ENCODE measurements at places on chromosomes 7 and 10.

- DNase-seq: no peak
These were observed 3.7 kb downstream of the ZNF680 start for GRCh38 chr7:64559206-64559605.

- no peak for DNase-seq
These were observed 126.3 kb upstream of the CELF2 start for GRCh38 chr10:10891124-10892082.

DNA sequence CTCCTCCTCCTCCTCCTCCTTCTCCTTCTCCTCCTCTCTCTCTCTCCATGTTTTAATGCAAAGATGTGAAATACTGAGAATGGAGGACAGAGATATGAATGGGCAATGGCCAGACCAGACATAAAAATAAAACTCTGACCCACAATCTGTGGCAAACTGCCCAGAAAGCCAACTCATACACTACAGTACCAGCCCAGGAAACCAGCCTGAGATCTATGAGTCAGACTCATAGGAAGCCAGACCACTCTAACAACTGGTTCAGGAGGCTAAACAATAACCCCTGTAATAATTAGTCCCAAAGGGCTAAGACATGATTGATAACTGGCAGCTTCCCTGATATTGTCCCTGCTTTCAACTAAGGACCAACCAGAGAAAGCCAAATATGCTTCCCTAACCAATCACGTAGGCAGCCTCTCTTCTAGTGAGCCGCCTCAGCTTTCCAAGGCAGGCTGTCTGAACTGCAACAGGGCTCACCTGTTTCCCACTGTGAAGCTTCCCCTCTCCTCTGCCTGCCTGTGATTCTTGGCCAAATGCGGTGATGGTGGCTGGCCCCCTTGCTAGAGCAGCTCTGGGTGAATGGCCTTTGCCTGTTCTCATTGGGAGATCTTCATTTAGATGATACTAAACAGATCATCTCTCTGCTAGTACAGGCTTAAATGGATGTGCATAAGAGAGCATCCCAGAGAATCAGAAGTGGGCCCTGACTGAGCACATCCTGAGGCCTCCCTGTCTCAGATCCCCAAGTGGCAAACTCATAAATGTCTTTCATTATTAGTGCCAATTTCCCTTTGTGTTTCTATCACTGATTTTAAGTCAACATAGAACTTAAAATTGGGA is 817.6 kb downstream of the TNS3 start:
- no peak for DNase-seq

GRCh38 chr10:29309465-29309864 is 20.6 kb downstream of the LYZL1 start:
- DNase-seq: no peak

- peak; percentile 37 for DNase-seq
These were observed 941 bp upstream of the LUC7L2 start for GRCh38 chr7:139358541-139359365.

DNA sequence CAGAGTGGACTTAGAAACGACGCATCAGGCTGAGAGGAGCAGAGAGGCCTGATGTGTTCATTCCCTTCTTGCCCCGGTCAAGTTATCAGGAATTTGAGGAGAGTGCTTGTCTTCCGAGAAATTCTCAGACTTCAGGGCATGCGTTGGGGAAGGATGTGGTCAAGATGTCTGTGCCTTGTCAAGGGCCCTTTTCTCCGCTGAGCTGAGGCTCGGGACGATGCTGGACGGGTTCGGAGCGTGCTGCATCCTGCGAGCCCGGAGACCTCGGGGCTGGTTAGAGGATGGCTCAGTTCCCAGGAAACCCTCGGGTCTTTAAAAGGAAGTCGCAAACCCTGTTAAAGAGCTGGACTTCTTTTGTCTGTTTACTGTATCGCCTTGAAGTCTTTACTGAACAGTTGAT is 325.4 kb downstream of the ADARB2 start:
- no peak for DNase-seq

DNA sequence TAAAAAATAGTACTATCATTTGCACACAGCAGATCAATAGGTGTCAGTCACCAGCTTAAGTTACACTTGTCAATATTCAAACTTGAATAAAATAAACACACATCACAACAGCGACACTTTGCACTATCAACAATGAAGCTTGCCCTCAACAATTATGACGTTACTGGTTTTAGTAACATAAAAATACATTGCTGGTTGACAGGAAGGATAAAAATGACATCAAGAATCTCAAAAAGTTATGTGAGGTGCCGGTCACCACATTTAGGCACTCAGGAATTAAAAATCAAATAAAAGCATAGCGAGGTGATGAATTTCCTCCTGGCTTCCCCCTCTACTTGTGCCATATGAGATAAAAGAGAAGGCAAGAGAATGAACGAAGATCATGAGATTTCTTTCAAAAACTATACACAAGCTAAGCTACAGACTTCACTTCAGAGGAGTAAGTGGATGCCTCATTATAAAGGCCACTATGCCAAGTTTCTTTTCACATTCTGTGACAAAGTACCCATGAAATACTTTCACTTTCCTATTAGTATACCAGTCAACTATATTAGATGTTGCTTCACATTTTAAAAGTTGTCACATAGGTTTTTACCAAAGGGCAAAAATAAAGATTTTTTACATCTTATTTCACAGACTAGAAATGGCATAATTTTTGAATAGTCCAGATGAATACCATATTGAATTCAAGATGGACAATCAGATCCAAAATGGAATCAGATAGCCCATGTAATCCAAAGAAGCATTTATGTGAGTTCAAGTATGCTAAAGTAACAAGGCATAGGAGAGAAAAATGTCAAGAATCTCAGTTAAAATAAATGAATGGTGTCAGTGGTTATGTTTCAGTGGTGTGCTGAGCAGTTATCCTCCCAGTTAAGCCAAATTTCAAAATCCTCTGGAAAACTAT is 3.6 kb downstream of the CCDC71L start:
- no peak for DNase-seq

- no peak for DNase-seq
These were observed 2.0 kb downstream of the MASTL start for GRCh38 chr10:27157150-27157549.

- no peak for DNase-seq
These were observed 73.7 kb upstream of the SKAP2 start for GRCh38 chr7:26937939-26938623.

- DNase-seq: no peak
These were observed 5.3 kb upstream of the FHIP2A start for GRCh38 chr10:114816308-114816707.

DNA sequence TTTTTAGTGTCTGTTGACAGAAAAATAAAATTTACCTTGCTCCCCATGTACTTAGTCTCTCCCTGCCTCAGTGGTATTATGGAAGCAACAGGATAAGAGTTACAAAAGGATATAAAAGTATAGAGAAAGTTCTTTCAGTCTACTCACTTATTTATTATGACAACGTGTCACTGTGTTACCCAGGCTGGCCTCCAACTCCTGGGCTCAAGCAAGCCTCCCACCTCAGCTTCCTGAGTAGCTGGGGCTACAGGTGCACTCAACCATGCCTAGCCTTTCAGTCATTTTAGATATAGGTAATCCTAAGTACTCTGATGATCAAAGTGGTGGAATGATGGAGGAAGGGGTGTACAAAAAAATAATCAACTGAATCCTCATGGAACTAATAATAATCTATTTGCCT is 215.2 kb upstream of the MKLN1 start:
- no peak for DNase-seq

DNA sequence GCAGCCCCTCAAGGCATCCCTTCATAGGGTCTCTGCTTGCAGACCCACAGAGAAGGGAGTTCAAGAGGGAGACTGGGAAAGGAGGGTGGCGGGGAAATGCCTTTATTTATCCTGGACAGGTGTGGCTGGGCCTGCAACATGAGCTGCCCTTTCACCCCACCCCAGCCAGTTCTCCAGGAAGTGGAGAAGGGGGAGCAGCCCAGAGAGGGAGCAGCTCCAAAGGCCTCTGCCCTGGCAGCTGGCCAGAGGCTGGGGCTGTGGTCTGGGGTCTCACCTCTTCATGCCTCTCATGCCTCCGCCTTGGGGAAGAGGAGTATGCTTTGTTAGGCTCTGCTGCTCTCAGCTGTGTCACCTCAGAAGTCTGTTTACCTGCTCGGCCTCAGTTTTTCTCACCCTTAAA is 3.1 kb downstream of the LDB3 start:
- DNase-seq: no peak

DNA sequence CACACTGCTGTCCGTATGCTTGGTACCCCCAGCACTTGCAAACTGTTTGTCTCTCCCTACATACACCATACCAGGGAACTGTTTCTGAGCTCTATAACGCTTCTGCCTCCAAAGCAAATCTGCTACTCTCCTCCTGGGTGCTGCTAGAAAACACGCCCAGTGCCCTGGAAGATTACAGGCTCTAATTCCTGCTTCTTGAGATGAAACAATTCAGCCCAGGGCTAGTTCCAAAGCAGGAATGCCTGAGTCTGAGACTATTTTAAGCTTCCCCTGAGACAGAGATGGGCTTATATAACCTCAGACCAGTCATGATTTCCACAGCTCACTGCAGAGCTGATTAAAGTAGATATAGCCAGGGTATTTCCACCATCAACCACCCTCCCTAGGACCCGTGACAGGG is 327.1 kb downstream of the GPR158 start:
- no peak for DNase-seq

DNA sequence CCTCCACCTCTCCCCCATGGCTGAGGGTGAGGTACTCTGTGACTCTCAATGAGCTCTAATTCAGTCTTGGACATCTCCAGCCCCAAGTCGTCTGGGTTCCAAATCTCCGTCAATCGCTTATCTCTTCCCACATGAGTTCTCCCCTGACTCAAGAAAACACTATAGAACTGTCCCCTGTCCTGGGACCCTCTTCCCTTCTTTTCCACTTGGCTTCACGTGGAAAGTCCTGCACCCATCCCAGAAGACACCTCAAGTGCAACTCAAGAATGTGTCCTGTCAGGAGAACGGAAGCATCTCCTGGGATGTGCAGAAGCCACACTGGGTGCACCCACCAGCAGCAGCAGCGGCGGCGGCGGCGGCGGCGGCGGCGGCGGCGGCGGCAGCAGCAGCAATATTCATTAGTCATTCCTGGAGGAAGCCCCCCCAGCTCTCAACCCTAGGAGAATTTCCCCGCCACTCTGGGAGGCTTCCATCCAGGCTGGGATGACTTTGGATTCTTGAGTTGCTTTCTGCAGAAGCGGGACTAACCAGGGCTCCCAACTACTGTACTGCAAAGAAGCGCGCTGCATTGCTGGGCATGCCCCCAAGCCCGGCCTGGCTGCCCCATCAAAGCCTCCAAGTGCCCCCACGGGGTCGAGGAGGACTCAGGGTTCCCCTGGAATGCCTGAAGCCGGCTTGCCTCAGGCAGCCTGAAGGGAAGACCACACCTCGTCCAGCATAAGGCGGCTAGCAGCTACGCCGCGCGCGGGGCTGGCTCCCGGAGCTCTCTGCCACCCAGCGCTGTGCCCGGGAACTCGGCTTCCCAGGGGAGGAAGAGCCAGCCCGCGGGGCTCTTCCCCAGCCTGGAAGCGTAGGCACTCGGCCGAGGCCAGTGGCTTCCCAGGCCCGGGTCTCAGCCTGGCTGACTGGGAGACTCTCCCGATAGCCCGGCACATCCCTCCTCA is 1.0 kb downstream of the CRTAC1 start:
- DNase-seq: no peak

- DNase-seq: no peak
These were observed 80.4 kb downstream of the UPF2 start for GRCh38 chr10:11962176-11962575.

GRCh38 chr10:72834183-72834825 is 59.2 kb upstream of the OIT3 start:
- DNase-seq: peak; percentile 15

DNA sequence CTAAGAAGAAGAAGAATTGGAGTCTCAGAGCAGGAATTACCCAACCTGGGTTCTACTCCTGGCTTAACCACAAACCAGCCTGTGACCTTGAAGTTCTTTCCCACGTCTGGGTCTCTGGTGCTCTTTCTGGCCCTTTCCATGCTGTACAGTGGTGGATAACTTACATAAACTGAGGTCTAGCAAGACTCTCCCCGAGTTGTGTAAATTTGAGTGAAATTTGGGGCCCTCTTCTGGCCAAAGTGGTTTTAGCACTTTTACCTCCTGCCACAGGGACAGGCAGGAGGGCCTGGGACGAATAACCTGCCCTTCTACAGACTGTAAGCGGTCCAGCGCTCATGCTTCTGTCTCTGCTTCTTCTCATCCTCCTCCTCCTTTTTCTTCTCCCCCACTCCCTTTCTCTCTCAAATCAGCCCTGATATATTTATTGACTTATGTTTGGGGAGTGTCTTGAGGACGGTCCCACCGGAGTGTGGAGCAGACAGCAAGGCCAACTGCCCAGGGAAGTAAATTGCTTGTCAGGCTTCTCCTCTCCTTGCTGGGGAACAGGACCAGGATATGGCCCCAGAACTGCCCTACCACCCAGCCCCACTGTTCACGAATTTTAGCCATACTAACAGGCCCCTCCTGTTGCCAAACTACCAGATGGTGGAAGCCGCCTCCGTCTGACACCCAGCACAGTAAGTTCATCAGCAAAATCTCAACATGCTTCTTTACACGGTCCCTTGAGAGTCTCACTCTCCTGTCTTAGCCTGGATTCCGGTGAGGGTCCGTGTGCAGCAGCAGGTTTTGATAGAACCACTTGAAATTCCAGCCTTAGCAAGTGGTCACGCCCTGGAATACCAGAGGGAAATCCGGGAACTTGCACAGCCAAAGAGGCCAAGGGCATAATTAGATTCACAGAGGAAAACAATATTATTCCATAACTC is 4.0 kb upstream of the SH3PXD2A start:
- DNase-seq: peak; percentile 39

- no peak for DNase-seq
These were observed 8.1 kb downstream of the ADAP1 start for GRCh38 chr7:946256-946996.

DNA sequence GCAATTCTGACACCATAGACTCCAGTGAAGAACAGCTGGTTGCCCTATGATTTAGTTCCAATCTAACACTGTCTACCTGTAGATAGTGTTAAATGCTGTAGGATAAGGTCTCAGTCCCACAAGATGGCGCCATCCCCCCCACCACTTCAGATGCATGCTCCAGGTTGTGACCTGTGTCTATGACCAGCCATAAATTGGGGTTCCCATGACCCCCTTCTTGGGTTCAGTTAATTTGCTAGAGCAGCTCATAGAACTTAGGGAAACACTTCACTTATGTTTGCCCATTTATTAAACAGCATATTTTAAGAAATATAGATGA is 13.1 kb downstream of the CCSER2 start:
- DNase-seq: no peak

DNA sequence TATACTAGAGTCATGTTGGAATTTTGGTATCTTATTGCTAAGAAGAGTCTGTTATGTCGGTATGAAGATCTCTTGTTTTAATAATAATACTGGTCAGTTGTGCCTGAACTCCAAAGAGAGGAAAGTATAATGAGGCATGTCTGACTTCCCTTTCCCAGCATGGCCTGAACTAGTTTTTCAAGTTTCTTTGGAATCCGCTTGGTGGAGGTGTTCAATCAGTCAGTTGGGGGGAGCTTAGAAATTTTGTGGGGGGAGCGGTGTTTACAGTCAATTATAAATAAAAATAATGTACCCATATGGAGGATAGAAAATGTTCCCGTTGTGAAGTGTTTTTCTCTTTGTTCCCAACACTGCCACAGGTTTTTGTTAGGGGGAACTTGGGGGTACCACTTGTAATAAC is 1.5 kb upstream of the TRDMT1 start:
- DNase-seq: no peak

- no peak for DNase-seq
These were observed 49.6 kb downstream of the ADARB2 start for GRCh38 chr10:1687623-1688150.
